Calu3 (cell line): ENCODE measurements at places on chromosomes 2 and 18. TPM values are rescaled to one million over a fixed set of nuclear protein-coding genes. Genes with fewer than 3 reads are reported as not detected.

DNA sequence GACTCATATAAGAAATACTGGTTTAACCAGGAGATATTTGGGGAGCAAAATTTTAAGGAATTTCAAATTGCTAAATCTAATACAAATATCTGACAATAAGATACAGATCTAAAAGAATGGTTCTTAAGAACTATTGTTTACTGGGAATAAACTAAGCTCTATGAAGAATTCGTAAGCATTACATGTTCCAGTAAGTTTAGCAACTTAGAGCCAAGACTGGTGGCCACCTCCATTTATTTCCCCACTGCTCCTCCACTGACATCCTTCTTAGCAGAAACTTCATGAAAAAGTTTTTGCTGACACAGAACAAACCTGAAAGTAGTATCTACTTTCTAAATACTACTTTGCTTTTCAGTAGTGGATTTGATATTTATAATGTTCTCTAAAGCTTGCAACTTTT lies 83.0 kb downstream of the ACSL3 start:
- peaks cover 29% of the 10 kb centered on the region for H3K4me1 ChIP-seq
- H3K27me3 ChIP-seq, result no peaks in the 10 kb centered on the region
- H3K36me3 ChIP-seq, result peaks cover 21% of the 10 kb centered on the region
- DNase-seq, result no peak
- H3K4me3 ChIP-seq, result peak overlapping the region; percentile 11

DNA sequence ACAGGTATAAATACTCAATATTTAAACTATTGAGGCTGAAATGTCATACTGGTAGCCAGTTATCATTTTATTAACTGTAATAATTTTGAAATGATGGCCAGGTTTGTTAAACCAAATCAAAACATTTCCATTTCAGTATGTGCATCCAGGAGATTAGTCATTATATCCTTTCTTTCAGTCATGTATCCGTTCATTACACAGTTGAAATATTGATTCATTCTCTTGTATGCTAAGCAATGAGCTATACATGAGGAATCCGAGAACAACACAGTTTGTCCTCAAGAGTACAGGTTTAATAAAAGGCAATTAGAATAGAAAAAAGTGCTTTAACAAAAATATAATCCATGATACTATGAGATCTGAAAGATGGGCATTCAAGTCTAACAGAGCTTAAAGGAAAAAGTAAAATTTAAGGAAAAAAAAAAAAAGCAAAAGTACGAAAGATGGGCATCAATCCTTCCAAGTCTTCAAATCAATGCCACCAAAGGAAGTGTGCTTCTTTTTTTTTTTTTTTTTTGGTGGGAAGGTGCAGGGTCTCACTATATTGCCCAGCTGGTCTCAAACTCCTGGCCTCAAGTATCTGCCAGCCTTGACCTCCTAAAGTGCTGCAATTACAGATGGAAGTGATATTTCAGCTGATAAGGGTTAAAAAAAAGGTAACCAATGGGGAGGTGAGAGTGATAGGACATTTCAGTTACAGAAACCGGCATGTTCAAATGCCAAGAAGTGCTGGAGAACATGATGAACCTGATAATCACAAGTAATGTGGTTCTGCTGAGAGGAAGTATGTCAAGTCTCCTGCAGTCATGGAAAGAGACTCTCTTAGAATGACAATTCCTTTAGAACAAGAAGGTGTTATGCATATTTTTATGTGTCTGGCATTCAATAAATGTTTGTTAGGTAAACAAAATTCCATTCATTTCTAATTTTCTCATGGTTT lies 35.8 kb downstream of the PUM2 start:
- H3K4me1 ChIP-seq, result peaks cover 8% of the 10 kb centered on the region
- no peak overlapping the region for H3K4me3 ChIP-seq
- H3K27ac ChIP-seq, result no peak overlapping the region

- DNase-seq, result no peak
- peaks cover 7% of the 10 kb centered on the region for H3K4me1 ChIP-seq
- peaks cover 4% of the 10 kb centered on the region for H3K36me3 ChIP-seq
- no peak overlapping the region for H3K4me3 ChIP-seq
- no peaks in the 10 kb centered on the region for H3K27me3 ChIP-seq
- H3K27ac ChIP-seq, result no peak overlapping the region
Measured at GRCh38 chr2:64613276-64613675, 40.4 kb downstream of the SERTAD2 start.

DNA sequence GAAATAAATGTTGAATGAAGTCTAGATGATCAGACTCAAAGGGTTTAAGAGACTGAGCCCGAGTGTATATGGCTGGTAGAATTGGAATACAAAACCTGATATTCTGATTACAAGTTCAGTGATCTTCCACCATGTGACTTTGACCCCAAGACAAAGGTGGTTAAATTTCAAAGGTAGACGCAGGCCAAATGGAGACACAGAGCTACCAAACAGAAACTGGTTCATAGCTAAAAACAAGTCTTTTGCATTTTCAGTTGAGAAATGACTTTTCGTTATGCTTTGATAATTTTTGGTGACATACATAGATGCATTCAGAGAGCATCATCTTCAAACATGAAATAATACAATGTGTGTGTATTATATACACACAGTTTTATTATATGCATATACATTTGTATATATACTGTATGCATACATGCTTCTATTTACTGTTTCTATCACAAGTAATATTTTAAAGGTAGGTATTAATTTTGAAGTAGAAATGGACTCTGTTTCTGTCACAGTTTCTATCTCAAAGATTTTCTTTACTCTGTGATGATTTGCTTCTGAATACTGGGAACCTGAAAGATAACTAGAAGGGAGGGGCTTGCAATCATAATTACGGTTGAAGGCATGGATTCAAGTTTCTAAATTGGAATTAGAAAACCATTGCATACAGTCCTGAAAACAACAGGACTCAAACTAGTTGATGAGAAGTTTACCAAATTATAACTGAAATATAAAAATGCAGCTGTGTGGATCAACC lies 142.3 kb downstream of the ABCA12 start:
- no peaks in the 10 kb centered on the region for H3K36me3 ChIP-seq
- no peak overlapping the region for H3K27ac ChIP-seq
- no peak for DNase-seq
- no peaks in the 10 kb centered on the region for H3K27me3 ChIP-seq

GRCh38 chr2:129884221-129884786 lies 95.2 kb upstream of the RAB6C start:
- peaks cover 47% of the 10 kb centered on the region for H3K27me3 ChIP-seq
- no peak overlapping the region for H3K4me3 ChIP-seq
- no peak for DNase-seq
- H3K36me3 ChIP-seq, result no peaks in the 10 kb centered on the region
- no peak overlapping the region for H3K27ac ChIP-seq

DNA sequence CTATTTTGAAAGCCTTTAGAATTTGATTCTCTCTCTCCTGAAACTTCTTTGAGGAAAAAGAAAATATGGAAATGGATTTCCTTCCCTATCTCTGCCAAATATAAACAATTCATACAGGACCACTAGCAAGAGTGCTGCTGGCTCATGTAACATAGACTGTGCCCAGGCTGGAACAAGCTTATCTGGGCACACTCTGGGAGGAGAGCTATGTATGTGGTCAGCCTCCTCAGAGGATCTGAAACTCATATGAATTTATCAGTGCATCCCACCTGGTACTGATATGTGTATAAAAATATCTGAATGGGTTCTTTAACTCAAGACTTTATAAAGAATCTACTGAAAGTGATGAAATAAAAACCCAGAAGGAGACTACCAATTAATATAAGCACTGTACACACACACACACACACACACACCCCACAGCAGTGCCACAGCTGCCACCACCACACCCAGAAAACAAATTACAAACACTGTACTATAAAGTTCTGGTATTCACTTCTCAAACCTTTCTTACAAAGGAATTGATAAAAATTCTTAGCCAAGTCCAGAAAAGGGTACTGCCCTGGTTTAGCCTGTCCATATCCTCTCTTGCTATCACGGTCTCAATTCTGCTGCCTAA lies 115.6 kb downstream of the IRS1 start:
- H3K27ac ChIP-seq, result no peak overlapping the region
- no peaks in the 10 kb centered on the region for H3K27me3 ChIP-seq
- no peak overlapping the region for H3K4me3 ChIP-seq
- H3K36me3 ChIP-seq, result no peaks in the 10 kb centered on the region
- no peaks in the 10 kb centered on the region for H3K4me1 ChIP-seq
- DNase-seq, result no peak

- H3K4me1 ChIP-seq, result peaks cover 28% of the 10 kb centered on the region
- H3K27ac ChIP-seq, result no peak overlapping the region
- no peaks in the 10 kb centered on the region for H3K27me3 ChIP-seq
- H3K36me3 ChIP-seq, result no peaks in the 10 kb centered on the region
- H3K4me3 ChIP-seq, result no peak overlapping the region
Measured at GRCh38 chr2:223868005-223868404, 30.6 kb upstream of the AP1S3 start.

UGT1A3 gene
- 5.9 and 6.0 TPM in 2 replicates for total RNA-seq

SMPD4 gene
- total RNA-seq, result 90.1 and 97.8 TPM in 2 replicates

GPR55 gene
- total RNA-seq, result not detected in 2 replicates
